ENCODE measurements at places on chromosomes 7 and 10. TPM values are rescaled to one million over a fixed set of nuclear protein-coding genes. Genes with fewer than 3 reads are reported as not detected.

Gene RNF133
- polyA plus RNA-seq = not detected

Gene OR2A42
- polyA plus RNA-seq = 0.11 TPM

Gene MMS19
- polyA plus RNA-seq = 84.3 TPM

Gene TMEM236
- polyA plus RNA-seq = 0.24 TPM

Gene TRIM74
- 3.2 TPM for polyA plus RNA-seq

Gene IQUB
- 3.2 TPM for polyA plus RNA-seq

Gene AZGP1
- 0.79 TPM for polyA plus RNA-seq

Gene BHLHA15
- 4.0 TPM for polyA plus RNA-seq

Gene OPALIN
- polyA plus RNA-seq = 0.79 TPM

Gene TRIM50
- 0.16 TPM for polyA plus RNA-seq

Gene UNCX
- polyA plus RNA-seq = 3.9 TPM

Gene PTPRZ1
- polyA plus RNA-seq = 736 TPM

Gene CAMK1D
- 38.1 TPM for polyA plus RNA-seq

Gene C10orf95
- polyA plus RNA-seq = 0.95 TPM

Gene WDR86
- 54.5 TPM for polyA plus RNA-seq

Gene GALNT17
- polyA plus RNA-seq = 44.9 TPM

Gene PTPRE
- polyA plus RNA-seq = 37.9 TPM

Gene SLIT1
- polyA plus RNA-seq = 206 TPM

Gene OPN1SW
- 2.3 TPM for polyA plus RNA-seq

Gene PLXNA4
- polyA plus RNA-seq = 25.1 TPM

Gene DDC
- polyA plus RNA-seq = 1.9 TPM

Gene CBLL1
- 33.7 TPM for polyA plus RNA-seq

Gene GSTO2
- polyA plus RNA-seq = 4.4 TPM

Gene PHF14
- polyA plus RNA-seq = 57.5 TPM

Gene SPDYE3
- polyA plus RNA-seq = 8.8 TPM

Gene ABCA13
- 0.78 TPM for polyA plus RNA-seq

Gene CPN1
- polyA plus RNA-seq = 0.24 TPM

Gene DPYSL4
- polyA plus RNA-seq = 97.6 TPM

Gene GPR15LG
- not detected for polyA plus RNA-seq

Gene TMEM60
- polyA plus RNA-seq = 21.0 TPM

Gene MCM10
- polyA plus RNA-seq = 5.2 TPM

Gene NEUROD6
- polyA plus RNA-seq = 17.1 TPM

Gene TDRD1
- 0.22 TPM for polyA plus RNA-seq

Gene STOX1
- 10.9 TPM for polyA plus RNA-seq

Gene WEE2
- 0.57 TPM for polyA plus RNA-seq

Gene SCIN
- polyA plus RNA-seq = 7.8 TPM

Gene HIBADH
- 29.0 TPM for polyA plus RNA-seq

Gene HTRA1
- 243 TPM for polyA plus RNA-seq

Gene APBB1IP
- polyA plus RNA-seq = 20.4 TPM

Gene HKDC1
- polyA plus RNA-seq = 2.2 TPM

Gene UPK3BL1
- polyA plus RNA-seq = 11.3 TPM

Gene ASIC3
- 15.5 TPM for polyA plus RNA-seq

Gene MEOX2
- polyA plus RNA-seq = 2.6 TPM

Gene IQCE
- 47.1 TPM for polyA plus RNA-seq

Gene PCDH15
- 35.8 TPM for polyA plus RNA-seq

Gene PAPOLB
- polyA plus RNA-seq = 0.16 TPM

Gene ACHE
- polyA plus RNA-seq = 96.8 TPM

Gene LIPA
- polyA plus RNA-seq = 71.5 TPM

Gene PNLIPRP3
- not detected for polyA plus RNA-seq

Gene NUTM2B
- 5.0 TPM for polyA plus RNA-seq

Gene SPOCK2
- 312 TPM for polyA plus RNA-seq

Gene CALML5
- not detected for polyA plus RNA-seq

Data from spinal cord (tissue), 10 donors.